ENCODE measurements at places on chromosomes 1 and 21. TPM values are rescaled to one million over a fixed set of nuclear protein-coding genes. Genes with fewer than 3 reads are reported as not detected.

Gene CLIC6
- total RNA-seq, result not detected

Gene SUSD4
- total RNA-seq, result 13.8 TPM

DNA sequence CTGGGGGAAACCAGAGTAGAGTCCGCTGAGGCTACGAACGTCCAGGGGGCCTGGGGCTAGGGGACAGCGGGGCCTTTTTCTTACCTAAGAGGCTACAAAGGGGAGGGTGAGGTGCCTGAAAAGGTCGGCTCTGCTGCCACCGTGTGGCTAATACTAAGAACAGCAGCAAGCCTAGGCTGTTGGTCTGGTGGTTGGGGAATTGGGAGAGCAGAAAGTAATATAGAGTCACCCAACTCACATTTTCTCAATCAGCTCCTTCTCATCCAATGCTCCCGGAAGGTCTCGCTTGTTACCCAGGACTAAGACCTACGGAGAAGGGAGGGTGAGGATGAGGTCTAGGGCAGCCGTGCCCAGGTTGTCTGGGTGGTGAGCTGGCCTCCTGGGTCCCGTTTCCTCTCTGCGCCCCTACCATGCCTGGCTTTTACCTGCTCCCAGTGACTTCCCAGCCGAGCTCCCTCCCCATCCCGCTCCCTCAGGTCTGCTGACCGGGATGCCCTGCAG, 9.3 kb downstream of the ARL8A start:
- DNase-seq, result peak; percentile 37
- H3K27ac ChIP-seq, result no peak overlapping the region
- peaks cover 55% of the 10 kb centered on the region for H3K36me3 ChIP-seq
- H3K4me1 ChIP-seq, result peaks cover 15% of the 10 kb centered on the region
- H3K27me3 ChIP-seq, result no peaks in the 10 kb centered on the region
- H3K4me3 ChIP-seq, result no peak overlapping the region

DNA sequence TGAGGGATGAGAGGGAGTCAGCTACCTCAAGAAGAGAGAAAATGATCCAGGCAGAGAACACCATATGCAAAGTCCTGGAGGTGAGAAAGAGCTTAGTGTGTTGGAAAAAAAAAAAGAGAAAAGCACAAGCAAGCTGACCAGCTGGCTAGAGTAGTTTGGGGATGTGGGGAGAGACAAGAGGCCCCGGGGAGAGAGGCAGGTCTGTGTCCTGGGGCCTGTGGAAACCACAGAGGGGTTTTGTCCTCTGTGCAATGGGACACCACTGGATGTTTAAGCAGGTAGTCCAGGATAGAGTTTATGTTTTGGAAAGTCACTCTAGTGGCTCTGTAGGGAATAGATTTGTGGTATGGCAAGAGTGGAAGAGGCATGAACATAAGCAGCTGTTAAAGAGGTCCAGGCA, 14.4 kb upstream of the CHI3L1 start:
- DNase-seq, result no peak
- H3K4me1 ChIP-seq, result no peaks in the 10 kb centered on the region
- no peak overlapping the region for H3K4me3 ChIP-seq
- H3K27ac ChIP-seq, result no peak overlapping the region
- no peaks in the 10 kb centered on the region for H3K27me3 ChIP-seq

Measured in CD4-positive, alpha-beta T cell (primary cell).